ENCODE measurements at places on chromosomes 2 and 18.

- no peak for DNase-seq
Observed at GRCh38 chr2:109242210-109242653, 113.2 kb downstream of the SH3RF3 start.

GRCh38 chr2:42493468-42494354 is at the start of gene KCNG3:
TSS of gene KCNG3 (minus strand) at chr2:42493982. CDS start at chr2:42493501, 481 bp downstream.
- DNase-seq = peak; percentile 81

- DNase-seq = no peak
Observed at GRCh38 chr2:220373878-220374277, 746.4 kb downstream of the SLC4A3 start.

- no peak for DNase-seq
Observed at GRCh38 chr18:5393779-5394178, 98.3 kb upstream of the ZBTB14 start.

GRCh38 chr18:42780171-42780570 is 335.3 kb downstream of the RIT2 start:
- DNase-seq = no peak

Measured in NT2/D1 (cell line).